Left kidney (tissue), 8 donors: ENCODE measurements at places on chromosomes 13 and 19. TPM values are rescaled to one million over a fixed set of nuclear protein-coding genes. Genes with fewer than 3 reads are reported as not detected.
A peak's percentile ranks its signal among the peaks of the same experiment; 100 is the strongest.

The MBD3L3 gene
- polyA plus RNA-seq: not detected

The SPPL2B gene
- 72.7 TPM for polyA plus RNA-seq

The LAIR2 gene
- polyA plus RNA-seq: not detected

The TEX29 gene
- 0.35 TPM for polyA plus RNA-seq

The CAPN12 gene
- polyA plus RNA-seq: 8.0 TPM

The CYP4F2 gene
- polyA plus RNA-seq: 0.13 TPM

The C19orf44 gene
- 16.8 TPM for polyA plus RNA-seq

GRCh38 chr19:15154002-15154612 lies 46.7 kb downstream of the NOTCH3 start:
- DNase-seq: no peak

GRCh38 chr13:99605420-99606323 lies 104.4 kb downstream of the TM9SF2 start:
- DNase-seq: no peak

DNA sequence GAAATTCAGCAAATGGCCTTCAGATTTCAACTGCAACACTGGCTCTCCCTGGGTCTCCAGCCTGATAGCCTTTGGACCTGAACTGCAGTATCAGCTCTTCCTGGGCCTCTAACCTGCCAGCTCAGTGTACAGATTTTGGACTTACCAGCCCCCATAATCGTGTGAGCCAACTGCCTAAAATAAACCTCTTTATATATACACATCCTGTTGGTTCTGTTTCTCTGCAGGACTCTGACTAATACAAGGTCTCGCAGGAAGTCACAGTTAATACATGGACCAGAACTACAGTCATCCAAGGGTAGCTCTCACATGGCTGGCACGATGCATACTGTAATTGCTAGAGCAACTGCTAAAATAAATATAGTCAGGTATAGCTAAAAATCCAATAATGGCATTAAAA lies 85.1 kb downstream of the KATNAL1 start:
- no peak for DNase-seq

DNA sequence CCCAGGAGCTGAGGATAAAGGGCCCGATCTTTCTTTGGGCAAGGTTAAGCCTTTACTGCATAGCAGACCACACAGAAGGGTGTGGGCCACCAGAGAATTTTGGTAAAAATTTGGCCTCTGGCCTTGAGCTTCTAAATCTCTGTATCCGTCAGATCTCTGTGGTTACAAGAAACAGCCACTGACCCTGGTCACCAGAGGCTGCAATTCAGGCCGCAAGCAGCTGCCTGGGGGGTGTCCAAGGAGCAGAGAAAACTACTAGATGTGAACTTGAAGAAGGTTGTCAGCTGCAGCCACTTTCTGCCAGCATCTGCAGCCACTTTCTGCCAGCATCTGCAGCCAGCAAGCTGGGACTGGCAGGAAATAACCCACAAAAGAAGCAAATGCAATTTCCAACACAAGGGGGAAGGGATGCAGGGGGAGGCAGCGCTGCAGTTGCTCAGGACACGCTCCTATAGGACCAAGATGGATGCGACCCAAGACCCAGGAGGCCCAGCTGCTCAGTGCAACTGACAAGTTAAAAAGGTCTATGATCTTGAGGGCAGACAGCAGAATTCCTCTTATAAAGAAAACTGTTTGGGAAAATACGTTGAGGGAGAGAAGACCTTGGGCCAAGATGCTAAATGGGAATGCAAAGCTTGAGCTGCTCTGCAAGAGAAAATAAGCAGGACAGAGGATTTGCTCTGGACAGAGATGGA lies 8.4 kb upstream of the CEACAM19 start:
- DNase-seq: no peak

DNA sequence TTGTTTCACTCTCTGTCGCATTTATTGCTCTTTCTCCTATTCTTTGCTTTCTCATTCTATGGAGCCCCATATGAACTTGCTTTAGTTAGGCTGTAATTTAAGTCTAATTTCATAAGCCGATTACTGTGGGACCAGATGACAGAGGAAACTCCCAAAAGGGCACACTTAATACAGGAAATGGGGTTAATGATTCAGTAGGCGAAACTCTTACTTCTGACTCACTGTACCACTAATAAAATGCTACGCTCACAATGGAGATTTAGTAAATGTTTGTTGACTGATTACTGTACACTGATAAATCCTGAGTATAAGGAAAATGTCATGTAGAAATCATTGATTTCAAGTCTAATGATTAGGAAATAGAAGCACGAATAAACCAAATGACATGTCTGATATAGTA lies 276.4 kb downstream of the KLF5 start:
- DNase-seq: no peak

DNA sequence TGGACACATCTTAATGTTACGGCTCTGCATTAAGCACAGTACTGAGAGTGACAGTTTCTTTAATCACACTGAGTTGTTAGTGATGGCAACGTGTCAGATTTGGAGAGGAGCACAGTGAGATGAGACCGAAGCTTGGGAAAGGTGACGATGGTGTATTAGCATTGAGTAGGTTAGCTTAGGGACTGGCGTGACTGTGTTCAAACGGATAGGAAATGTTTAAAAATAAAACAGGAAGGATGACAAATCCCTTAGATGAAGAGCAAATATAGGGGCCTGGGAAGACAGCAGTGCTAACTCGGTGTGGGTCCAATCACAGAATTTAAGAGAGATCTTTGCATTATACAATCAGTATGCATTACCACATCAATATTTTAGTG lies 384.3 kb downstream of the HS6ST3 start:
- no peak for DNase-seq

- DNase-seq: no peak
Observed at GRCh38 chr13:25112695-25113255, 16.8 kb downstream of the PABPC3 start.

GRCh38 chr13:100875392-100876043 lies 200.9 kb upstream of the TMTC4 start:
- no peak for DNase-seq

GRCh38 chr19:2207991-2208860 lies 27.9 kb downstream of the PLEKHJ1 start:
- DNase-seq: no peak

DNA sequence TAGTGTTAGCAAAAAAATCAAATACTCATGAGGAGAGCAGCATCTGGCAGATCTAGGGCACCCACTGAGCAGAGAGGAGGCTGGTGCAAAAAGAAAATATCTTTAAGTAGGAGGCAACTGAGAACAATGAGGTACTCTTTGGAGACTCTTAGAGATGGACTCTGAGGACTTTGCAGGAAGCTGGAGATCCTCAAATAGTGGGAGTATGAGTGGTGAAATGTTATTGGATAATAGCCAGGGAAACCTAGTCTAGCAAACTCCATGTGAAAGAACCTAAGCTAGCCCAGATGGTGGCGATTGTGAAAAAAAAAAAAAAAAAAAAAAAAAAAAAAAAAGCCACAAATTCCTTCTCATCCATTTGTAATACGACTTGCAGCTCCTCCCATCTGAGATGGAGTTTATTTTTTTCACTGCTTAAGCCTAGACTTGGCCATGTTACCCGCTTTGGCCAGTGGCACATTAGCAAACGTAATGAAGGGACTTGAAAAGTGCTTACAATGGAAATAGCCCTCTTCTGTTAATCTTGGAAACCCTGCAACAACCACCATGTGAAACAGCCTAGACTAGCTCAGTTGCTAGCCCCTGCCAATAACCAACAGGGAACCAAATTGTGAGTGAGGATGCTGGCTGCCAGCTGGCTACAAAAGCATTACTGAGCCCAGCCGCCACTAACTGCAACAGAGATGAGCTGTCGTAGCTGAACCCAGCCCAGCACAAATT lies 476.2 kb downstream of the KLF12 start:
- DNase-seq: peak; percentile 24

DNA sequence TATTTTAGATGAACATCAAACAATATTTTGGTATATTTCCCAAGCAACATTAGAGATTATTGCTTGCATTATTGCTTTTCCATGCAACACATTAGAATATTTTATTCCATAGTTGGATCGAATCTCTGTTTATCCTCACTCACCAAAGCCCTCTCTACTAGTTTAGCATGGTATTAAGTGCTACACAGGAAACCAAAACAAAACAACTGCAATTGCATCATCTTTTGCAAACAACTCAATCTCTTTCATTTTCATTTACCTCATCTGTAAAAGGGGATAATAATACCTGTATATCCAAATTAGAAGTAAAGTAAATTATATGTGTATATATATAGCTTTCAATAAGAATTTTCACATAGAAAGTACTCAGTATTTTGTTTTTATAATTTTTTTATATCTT lies 147.8 kb upstream of the PCDH9 start:
- no peak for DNase-seq

DNA sequence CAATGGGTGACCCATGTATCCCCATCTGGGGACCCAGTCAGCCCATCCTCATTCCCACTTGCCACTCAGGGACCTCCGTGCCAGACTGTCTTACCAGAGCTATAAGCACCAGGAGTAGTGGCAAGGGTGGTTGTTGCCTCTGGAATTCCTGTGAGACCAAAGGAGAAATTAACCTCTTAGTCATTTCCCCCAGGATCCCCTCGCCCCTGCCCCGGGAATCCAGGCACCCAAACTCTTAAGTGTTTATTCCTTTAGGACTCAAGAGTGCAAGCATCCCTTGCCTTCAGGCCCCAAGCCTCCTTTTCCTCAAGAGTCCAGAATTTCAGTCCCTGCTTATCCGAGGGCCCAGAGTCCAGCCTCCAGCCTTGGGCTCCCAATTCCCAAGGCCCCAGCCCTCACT lies 9.2 kb downstream of the NTN5 start:
- DNase-seq: no peak

- no peak for DNase-seq
Observed at GRCh38 chr13:46667687-46668281, 114.8 kb downstream of the LRCH1 start.

DNA sequence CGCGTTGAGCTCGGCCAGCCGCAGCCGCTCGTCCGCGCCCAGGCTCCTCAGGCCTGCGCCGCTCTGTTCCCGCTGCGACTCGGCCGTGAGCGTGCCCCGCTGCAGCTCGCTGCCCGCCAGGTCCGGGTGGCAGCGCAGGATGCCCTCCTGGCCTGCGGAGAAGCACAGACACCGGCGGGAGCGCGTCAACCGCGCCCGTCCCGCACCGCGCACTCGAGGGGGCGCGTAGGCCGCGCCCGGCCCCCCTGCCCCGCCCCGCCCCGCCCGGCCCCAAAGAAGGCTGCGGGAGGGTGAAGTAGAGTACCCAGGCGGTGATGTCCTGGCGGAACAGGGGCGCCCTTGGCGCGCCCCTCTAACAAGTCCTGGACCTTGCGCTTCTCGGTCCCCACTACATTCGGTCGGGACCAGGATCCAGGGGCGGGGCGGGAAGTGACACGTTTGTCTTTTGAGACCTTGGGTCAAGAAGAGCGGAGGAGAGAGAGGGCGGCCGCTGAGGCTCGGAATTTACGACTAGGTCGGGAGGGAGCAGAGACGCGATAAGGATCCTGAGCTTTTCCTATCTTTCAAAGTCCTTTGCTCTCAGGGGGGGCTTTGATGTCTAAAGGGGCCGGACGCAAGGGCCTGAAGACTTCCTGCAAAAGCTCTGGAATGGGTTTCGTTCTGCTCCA lies 9.3 kb upstream of the CDX2 start:
- no peak for DNase-seq

DNA sequence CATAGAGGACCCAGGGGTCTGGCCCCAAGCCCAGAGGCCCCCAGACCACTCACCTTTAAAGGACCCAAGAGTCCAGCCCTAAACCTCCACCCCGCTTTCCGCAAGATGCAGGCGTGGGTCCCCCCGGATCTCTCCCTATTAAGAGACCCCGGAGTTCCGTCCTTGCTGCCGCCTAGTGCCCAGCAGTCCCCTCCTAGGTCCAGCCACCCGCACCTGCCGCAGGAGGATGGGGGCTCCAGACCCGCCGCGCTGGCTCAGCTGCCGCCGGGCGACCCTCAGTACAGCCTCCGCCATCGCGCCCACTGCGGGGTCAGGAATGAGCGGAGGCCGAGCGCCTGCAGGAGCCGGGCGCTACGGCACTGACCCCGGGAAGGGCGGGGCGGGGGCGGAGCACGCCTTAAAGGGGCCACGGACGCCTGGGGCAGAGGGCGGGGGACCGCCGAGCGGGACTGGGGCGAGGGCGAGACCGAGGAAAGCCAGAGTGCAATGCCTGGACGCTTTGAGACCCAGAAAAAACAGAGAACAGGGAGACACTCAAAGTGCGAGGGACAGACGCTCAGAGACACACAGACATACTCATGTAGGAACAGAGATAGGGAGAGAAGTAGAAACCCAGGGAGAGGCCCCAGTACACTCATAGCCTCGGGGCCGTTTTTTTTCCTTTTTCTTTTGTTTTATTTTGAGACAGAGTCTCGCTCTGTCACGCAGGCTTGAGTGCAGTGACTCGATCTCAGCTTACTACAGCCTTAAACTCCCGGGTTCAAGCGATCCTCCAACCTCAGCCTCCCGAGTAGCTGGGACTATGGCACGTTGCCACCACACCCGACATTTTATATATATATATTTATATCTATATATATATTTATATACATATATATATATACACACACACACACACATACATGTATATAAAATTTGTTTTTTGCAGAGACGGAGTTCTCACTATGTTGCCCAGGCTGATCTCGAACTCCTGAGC lies at the start of gene ETHE1:
Gene ETHE1, minus strand, starts transcription at position 318 of the 976 bp plus-strand sequence. Its CDS starts 24 bp downstream, at position 294.
- no peak for DNase-seq

DNA sequence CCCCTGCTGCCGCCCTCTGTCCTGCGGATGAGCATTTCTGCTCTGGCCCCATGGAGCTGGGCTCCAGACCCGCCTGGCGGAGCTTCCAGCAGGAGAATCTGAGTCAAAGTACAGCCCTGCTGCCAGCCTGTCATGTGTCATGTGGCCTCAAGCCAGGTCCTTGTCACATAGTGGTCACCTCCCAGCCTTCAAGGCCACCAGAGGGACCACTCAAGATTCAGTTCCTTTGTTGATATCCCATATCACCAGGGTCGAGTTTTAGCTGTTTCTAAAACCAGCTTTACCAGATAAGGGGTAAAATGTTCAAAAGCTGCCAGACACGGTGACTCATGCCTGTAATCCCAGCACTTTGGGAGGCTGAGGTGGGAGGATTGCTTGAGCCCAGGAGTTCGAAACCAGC lies 13.4 kb downstream of the THOP1 start:
- DNase-seq: no peak

GRCh38 chr19:7083076-7083956 lies 13.8 kb downstream of the ZNF557 start:
- DNase-seq: no peak

DNA sequence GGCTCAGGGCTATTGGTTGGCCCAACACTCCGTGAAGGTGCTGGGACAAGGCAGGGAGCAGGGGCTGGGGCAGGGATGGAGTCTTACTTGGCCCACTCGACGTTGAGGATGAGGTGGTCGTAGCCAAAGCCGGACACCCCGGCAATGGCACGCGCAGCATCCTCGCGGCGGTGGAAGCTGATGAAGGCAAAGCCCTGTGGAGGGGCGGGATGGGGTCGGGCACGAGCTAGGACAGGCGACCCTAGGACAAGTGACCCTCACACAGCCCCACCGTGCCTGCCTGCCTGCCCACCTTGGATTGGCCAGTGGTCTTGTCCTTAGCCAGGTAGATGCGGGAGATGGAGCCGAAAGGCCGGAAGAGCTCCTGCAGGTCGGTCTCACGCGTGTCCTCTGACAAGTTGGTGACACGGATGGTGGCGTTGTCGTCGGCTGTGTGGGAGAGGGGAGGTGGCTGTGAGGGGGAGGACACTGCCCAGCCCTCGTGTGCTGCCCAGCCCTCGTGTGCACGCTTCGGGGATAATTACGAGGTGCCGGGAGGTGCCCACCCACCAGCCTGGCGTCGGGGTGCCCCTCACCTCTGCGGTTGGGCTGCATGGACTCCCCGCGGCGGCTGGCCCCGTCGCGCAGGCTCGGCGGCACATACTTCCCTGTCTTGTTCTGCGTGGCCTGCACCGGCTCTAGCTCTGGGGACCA lies 4.0 kb downstream of the P2RY11 start:
- DNase-seq: no peak

GRCh38 chr13:49789968-49790367 lies 2.5 kb downstream of the KPNA3 start:
- no peak for DNase-seq

GRCh38 chr13:37136187-37136586 lies 30.7 kb upstream of the CSNK1A1L start:
- DNase-seq: no peak
